ENCODE measurements at places on chromosomes 6 and 20.

DNA sequence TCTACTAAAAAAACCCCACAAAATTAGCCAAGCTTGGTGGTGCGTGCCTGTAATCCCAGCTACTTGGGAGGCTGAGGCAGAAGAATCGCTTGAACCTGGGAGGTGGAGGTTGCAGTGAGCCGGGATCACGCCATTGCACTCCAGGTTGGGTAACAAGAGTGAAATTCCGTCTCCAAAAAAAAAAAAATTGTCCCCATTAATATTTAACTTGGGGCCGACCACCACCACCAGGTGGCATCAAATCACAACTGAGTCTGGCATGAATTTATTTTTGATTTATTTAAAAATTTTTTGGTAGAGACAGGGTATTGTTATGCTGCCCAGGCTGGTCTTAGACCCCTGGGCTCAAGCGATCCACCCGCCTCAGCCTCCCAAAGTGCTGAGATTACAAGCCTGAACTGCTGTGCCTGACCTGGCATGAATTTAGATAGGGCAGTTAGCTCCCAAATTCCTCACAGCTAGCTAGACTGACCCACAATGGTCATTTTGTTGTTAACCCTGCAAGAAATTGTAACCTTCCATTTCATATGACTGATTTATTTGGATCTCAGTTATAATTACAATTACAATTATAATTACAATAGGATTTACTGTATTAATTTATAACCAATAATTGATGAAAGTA is 17.1 kb upstream of the BEND3 start:
- DNase-seq = no peak

- DNase-seq = no peak
These were observed 23.9 kb upstream of the MICB start for GRCh38 chr6:31473780-31474761.

DNA sequence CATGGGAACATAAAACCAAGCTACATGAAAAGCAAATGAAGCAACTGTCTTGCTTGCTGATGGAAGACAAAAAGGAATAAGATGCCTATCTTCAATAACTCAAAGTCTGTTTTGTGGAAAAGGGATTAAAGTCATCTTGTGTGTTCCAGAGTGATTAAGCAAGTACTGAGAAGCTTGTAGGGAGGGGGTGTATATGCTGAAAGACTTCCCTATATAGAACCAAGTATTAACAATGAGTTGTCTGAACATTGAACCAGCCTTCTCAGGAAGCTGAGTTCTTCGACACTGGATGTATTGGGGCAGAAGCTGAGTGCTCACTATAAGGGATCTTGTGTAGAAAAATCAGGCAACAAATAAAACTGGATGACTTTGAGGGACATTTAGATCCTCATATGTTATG is 451.8 kb downstream of the CD83 start:
- no peak for DNase-seq

GRCh38 chr6:94144807-94145206 is 725.4 kb upstream of the EPHA7 start:
- no peak for DNase-seq

GRCh38 chr20:39619271-39619785 is 657.2 kb downstream of the DHX35 start:
- no peak for DNase-seq

DNA sequence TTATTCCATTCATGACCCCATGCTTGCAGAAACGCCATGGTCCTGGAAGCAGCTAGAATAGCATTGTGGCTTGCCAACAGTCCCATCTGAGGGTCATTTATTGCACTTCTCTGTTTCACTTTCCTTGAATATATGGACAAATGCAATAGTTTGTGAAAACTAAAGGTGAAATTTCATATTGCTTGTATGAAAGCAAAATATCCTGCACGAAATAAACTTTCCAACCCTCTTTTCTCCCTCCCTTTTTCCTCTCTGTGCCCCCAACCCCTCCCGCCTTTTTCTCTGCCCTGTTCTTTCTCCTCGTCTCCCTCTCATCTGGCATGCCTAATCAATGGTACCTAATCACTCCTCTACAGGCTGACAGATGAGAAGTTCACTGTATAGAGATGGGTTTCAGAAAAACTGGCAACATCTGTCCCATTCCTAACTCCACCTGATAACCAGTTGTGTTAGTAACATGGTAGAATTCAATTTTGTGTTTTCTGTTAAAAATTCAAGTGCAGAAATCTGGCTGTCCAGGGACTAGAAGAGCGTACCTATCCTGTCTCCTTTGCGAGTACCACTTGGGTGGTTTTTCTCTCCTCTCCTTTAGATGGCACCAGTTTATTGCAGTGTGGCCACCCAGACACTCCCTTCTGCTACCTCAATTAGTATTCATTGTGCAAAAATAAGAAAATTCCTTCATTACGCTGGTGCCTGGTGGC is 198.6 kb downstream of the FOXA2 start:
- DNase-seq = no peak

- DNase-seq = no peak
These were observed 466.3 kb upstream of the ID4 start for GRCh38 chr6:19370831-19371230.

DNA sequence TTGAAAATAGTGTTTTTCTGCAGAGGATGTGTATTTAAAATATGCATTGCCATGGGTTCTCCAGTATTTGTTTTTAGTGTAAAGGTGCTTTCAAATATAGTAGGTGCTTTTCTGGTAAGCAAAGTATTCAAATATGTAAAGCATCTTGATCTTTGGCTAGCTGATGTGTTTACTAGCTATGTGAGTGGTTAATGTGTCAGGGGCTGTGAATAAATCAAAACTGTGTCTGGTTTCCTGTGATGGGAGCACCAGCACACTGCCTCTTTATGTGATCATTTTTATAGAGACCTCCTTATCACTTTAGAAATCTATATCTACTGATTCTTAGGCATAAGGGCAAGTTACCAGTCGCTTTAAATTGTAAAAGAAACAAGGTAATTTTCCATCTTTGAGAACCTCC is 388.9 kb upstream of the MAN1A1 start:
- DNase-seq = no peak

DNA sequence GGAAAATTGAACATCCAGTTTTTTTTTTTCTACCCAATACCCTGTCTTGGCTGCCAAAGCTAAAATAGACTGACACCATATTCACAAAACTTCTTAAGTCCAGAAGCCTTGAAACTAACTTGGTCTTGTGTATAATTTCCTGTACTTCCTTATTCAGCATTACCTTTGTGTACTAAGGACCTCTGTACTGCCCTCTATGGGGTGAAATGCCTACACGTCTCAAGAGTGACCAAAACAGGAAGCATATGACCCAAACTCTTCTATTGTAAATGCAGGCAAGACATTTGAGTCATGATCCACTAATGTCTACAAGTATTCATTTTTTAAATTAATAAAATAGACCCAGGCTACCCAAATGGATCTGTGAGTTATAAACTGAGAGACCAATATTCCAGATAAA is 50.4 kb downstream of the HMGCLL1 start:
- DNase-seq = no peak

DNA sequence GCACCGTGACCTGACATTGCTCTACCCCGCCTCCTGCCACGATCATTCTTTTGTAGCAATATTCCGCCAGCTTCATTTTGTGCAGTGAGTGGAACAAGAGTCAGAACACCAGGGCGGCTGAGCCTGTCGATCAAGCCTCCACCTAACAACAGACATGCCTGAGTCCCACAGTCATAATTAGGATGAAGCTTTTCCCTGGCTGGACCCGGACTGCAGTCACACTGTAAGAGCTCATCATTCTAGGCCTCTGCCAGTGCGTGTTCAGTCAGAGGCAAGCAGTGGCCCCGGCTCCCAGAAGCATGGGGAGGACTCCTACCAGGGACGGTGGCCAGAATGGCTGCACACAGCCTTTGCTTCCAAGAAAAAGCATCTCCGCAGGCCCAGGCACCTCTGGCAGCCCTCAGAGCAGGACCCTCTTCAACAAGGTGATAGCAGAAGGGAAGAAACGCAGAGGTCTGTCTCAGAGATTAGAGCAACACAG is 23.2 kb upstream of the UNC93A start:
- DNase-seq = no peak

DNA sequence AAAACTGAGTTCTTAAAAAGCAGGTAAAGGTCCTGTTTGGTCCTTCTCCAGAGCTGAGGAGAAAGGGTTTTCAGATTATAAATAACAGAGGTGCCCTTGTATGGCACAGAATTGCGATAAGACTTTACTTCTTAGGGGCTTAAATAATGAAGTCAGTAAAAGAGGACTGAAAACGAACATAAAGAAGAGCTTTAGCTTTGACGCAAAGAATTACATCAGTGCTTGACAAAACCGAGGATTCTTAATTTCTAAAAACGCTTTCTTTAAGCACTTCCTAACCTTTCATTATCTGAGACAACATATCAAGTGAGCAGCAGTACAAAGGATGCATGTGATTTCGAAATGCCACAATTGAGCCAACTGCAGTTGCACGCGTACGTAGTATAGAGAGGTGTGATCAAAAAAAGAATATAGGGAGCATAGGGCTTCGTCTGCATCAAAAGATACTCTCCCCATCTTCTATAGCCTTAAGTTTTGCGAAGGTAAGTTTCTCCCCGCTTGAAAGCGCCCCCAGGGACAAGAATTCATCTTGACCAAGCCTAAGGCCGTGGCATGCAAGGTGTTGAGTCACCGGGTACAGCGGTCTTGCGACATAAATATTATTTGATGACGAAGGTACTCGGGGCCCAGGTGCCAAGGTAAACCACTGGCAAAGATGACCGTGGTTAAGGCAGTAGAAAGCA is 778 bp upstream of the LOC128125822 start:
- peak; percentile 13 for DNase-seq

DNA sequence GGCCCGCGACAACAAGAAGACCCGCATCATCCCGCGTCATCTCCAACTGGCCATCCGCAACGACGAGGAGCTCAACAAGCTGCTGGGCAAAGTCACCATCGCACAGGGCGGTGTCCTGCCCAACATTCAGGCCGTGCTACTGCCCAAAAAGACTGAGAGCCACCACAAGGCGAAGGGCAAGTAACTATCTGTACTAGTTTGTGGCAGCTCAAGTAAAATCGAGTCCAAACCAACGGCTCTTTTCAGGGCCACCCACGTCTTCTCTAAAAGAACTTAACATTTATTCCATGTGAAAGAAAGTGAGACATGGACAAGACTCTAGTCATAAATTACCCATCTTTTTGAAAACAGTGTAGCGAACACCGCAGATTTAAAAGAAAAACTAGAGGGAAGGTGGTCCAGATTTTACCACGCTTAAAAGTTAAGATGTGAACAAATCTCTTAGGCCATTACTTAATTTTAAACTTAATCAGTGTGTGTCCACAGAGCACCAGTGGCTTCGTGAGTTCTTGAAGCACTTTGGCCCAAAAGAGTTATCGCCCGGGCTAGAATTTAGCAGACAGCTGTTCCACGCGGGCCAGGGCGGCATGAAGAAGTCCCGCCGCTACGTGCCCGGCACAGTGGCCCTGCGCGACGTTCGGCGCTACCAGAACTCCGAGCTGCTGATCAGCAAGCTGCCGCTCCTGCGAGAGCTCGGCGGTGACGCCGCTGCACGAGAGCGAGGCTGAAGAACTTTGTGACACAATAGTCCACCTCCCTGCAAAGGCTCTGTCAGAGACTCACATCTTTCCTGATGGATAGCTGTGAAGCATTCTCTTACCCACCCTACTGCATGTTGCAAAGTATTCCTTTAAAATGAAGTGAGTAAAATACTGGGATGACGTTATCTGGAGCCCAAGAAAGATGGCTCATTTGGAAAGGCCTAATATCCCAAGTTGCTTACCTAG is 113.9 kb upstream of the PRSS16 start:
- peak; percentile 74 for DNase-seq

DNA sequence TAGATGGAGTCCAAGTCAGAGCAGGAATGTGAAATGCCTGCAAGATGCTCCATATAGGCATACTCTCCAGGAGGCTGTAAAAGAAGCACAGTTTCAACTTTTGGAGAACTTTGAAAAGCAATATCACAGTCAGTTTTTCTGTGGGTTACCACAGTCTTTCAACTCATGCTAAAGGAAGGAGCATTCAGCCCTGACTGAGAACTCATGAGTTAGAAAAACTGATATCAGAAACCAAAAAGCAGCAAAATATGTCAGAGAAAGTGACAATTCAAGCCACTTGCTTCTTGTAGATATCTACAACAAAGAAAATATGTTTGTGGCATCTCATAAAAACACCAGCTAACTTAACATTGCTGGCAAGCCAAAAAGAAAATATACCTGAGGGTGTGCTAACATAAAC is 36.1 kb upstream of the PTCHD4 start:
- DNase-seq = no peak

DNA sequence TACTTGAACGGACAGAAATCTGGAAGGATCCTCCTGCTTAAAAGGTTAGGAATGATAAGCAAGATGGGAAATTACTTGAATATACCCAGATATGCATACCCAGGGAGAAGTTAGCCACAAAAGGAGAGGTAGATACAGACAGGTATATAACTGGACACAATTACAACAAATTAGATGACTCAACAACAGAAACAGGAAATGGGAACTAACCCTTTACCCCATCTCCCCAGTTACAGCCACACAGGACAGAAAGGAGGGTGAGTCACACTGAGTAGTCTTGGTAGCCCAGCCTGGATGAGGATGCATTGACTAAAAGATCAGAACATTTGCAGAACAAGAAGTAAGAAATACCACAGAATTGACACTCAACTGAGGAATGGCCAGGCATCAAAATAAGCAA is 61.2 kb downstream of the C6orf52 start:
- no peak for DNase-seq

GRCh38 chr6:167528239-167528638 is 203.4 kb downstream of the TTLL2 start:
- no peak for DNase-seq

GRCh38 chr6:118263921-118264486 is 284.1 kb upstream of the PLN start:
- DNase-seq = peak; percentile 47

DNA sequence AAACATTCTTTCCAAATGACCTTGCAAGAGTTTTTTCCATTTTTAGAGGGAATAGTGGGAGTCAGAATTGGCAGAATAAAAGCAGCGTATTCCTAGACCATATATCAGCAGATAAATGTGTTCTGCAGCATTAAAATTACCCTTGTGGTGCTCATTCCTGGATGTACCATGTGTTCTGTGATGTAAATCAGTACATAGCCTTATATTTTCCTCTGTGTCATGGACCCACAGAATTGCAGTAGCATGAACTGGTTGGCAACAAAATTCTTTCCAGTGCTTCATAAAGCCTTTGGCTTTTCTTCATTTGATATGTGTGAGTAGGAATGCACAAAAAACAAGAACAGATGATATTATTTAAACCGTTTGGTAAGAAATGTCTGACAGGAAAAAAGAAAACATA is 32.5 kb downstream of the ANKEF1 start:
- no peak for DNase-seq

- no peak for DNase-seq
These were observed 130.9 kb upstream of the PMEPA1 start for GRCh38 chr20:57840504-57841296.

Measured in WTC11 (cell line).